A549 treated with CpdA at 1 μM for 4 hours (cell line): ENCODE measurements at places on chromosomes 5 and 9. TPM values are rescaled to one million over a fixed set of nuclear protein-coding genes. Genes with fewer than 3 reads are reported as not detected.

Gene EQTN
- not detected in 5 replicates for total RNA-seq

Gene NRARP
- total RNA-seq: 2.7 to 7.1 TPM (median 5.4 TPM) in 5 replicates

Gene MAST4
- total RNA-seq: 1.2 to 1.7 TPM (median 1.5 TPM) in 5 replicates

Gene FCN2
- not detected in 5 replicates for total RNA-seq

Gene C5orf46
- not detected in 5 replicates for total RNA-seq

Gene CYLC2
- total RNA-seq: not detected in 5 replicates

Gene ZBED3
- 2.5 to 3.4 TPM (median 3.4 TPM) in 5 replicates for total RNA-seq

Gene PRDM9
- total RNA-seq: not detected in 5 replicates

Gene FOXD4L5
- total RNA-seq: 0.05 to 0.12 TPM (median 0.06 TPM) in 3 of 5 replicates, not detected in the others

Gene SLC34A3
- 0.07 to 0.13 TPM (median 0.08 TPM) in 5 replicates for total RNA-seq

Gene HSPB3
- not detected in 5 replicates for total RNA-seq

Gene PRUNE2
- total RNA-seq: 0.01 TPM in 1 of 5 replicates, not detected in the others

Gene SPATA9
- 0.09 TPM in 1 of 5 replicates, not detected in the others for total RNA-seq

Gene ARHGEF28
- total RNA-seq: 13.3 to 16.6 TPM (median 14.9 TPM) in 5 replicates

Gene FREM1
- total RNA-seq: not detected in 5 replicates

Gene PSD2
- 0.03 to 0.06 TPM (median 0.03 TPM) in 4 of 5 replicates, not detected in the other for total RNA-seq

Gene LHX3
- total RNA-seq: 0.08 to 0.12 TPM (median 0.09 TPM) in 4 of 5 replicates, not detected in the other

Gene ACER2
- 1.9 to 2.7 TPM (median 2.6 TPM) in 5 replicates for total RNA-seq

Gene UBTD2
- 13.3 to 15.3 TPM (median 13.9 TPM) in 5 replicates for total RNA-seq

Gene TAF11L13
- not detected in 5 replicates for total RNA-seq

Gene CCDC192
- not detected in 5 replicates for total RNA-seq

Gene ZNF367
- total RNA-seq: 5.1 to 6.3 TPM (median 5.8 TPM) in 5 replicates

Gene PCDH1
- total RNA-seq: 1.5 to 2.7 TPM (median 1.9 TPM) in 5 replicates

Gene CCDC180
- total RNA-seq: 0.15 to 0.94 TPM (median 0.86 TPM) in 5 replicates

Gene GFPT2
- total RNA-seq: 44.2 to 56.0 TPM (median 51.8 TPM) in 5 replicates

Gene DRD1
- total RNA-seq: 0.83 to 1.4 TPM (median 1.0 TPM) in 5 replicates

Gene PCDHB13
- total RNA-seq: 0.02 to 0.08 TPM (median 0.07 TPM) in 5 replicates

Gene MACROH2A1
- total RNA-seq: 176 to 208 TPM (median 203 TPM) in 5 replicates

Gene UTP15
- 19.0 to 25.0 TPM (median 19.3 TPM) in 5 replicates for total RNA-seq

Gene ZNF883
- total RNA-seq: 0.74 to 1.3 TPM (median 0.85 TPM) in 5 replicates

Gene TSLP
- total RNA-seq: not detected in 5 replicates

Gene ZNF346
- 10.1 to 13.0 TPM (median 11.9 TPM) in 5 replicates for total RNA-seq

Gene TRIM7
- 27.2 to 44.1 TPM (median 42.4 TPM) in 5 replicates for total RNA-seq

Gene PCDHAC2
- 2.3 to 4.8 TPM (median 2.6 TPM) in 5 replicates for total RNA-seq

Gene MARVELD2
- 2.1 to 3.4 TPM (median 2.5 TPM) in 5 replicates for total RNA-seq

Gene TAF1L
- not detected in 5 replicates for total RNA-seq

Gene BNC2
- 3.9 to 6.9 TPM (median 5.1 TPM) in 5 replicates for total RNA-seq

Gene CCDC152
- total RNA-seq: not detected in 5 replicates

Gene CDC25C
- 10.5 to 13.4 TPM (median 12.5 TPM) in 5 replicates for total RNA-seq

Gene ANKRD55
- total RNA-seq: 0.03 to 0.09 TPM in 2 of 5 replicates, not detected in the others

Gene NRG2
- total RNA-seq: 1.7 to 2.5 TPM (median 1.9 TPM) in 5 replicates

Gene TLX3
- not detected in 5 replicates for total RNA-seq

Gene SAXO1
- not detected in 5 replicates for total RNA-seq

Gene CDC20B
- total RNA-seq: 0.07 to 0.16 TPM (median 0.12 TPM) in 5 replicates

Gene CYSRT1
- 3.3 to 5.0 TPM (median 4.0 TPM) in 5 replicates for total RNA-seq

Gene DNLZ
- 17.8 to 41.5 TPM (median 38.2 TPM) in 5 replicates for total RNA-seq

Gene PRR7
- 14.4 to 39.0 TPM (median 34.3 TPM) in 5 replicates for total RNA-seq
